ENCODE measurements at places on chromosomes 16 and 17. TPM values are rescaled to one million over a fixed set of nuclear protein-coding genes. Genes with fewer than 3 reads are reported as not detected.

The MYH13 gene
- not detected for total RNA-seq

The CCL13 gene
- not detected for total RNA-seq

The ATP2A1 gene
- 0.44 TPM for total RNA-seq

The TPSAB1 gene
- not detected for total RNA-seq

The ABCA6 gene
- 37.1 TPM for total RNA-seq

The TNFSF12 gene
- total RNA-seq = 17.0 TPM

The ASB16 gene
- total RNA-seq = 0.73 TPM

The CHST5 gene
- 0.15 TPM for total RNA-seq

The NOMO2 gene
- 158 TPM for total RNA-seq

The CES5A gene
- not detected for total RNA-seq

The CCR7 gene
- not detected for total RNA-seq

The RRAD gene
- total RNA-seq = 1.7 TPM

The TANGO6 gene
- 21.8 TPM for total RNA-seq

The TP53TG3C gene
- not detected for total RNA-seq

The ACSM2A gene
- not detected for total RNA-seq

The AOC3 gene
- 1.5 TPM for total RNA-seq

The KRTAP16-1 gene
- total RNA-seq = not detected

The SLC13A2 gene
- not detected for total RNA-seq

The TBC1D3H gene
- total RNA-seq = not detected

The DRC3 gene
- total RNA-seq = 0.83 TPM

The HOXB2 gene
- 8.7 TPM for total RNA-seq

The CD7 gene
- total RNA-seq = 0.66 TPM

The CAPNS2 gene
- total RNA-seq = 0.99 TPM
